ENCODE measurements at places on chromosomes 5 and 9.

DNA sequence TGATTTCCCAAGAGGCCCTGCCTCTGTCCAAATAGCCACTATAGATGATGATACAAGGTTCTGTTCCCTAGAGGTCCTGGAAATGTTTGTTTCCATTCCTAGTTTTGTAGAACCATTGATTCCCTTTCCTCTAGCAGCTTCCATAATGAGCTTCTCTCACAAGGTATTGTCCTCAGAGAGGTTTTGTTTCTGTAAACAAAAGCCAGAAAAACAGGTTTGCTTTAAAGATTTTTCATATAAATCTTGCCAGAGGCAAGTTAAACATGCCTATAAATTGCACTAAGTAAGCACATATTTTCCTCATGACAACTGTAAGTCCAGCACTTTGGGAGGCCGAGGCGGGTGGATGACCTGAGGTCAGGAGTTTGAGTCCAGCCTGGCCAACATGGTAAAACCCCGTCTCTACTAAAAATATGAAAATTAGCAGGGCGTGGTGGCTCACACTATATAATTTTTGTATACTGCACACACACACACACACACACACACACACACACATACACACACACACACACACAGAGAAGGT is 1787.7 kb downstream of the EFNA5 start:
- DNase-seq = no peak

- DNase-seq = no peak
Measured at GRCh38 chr5:104526866-104527265, 964.3 kb upstream of the NUDT12 start.

DNA sequence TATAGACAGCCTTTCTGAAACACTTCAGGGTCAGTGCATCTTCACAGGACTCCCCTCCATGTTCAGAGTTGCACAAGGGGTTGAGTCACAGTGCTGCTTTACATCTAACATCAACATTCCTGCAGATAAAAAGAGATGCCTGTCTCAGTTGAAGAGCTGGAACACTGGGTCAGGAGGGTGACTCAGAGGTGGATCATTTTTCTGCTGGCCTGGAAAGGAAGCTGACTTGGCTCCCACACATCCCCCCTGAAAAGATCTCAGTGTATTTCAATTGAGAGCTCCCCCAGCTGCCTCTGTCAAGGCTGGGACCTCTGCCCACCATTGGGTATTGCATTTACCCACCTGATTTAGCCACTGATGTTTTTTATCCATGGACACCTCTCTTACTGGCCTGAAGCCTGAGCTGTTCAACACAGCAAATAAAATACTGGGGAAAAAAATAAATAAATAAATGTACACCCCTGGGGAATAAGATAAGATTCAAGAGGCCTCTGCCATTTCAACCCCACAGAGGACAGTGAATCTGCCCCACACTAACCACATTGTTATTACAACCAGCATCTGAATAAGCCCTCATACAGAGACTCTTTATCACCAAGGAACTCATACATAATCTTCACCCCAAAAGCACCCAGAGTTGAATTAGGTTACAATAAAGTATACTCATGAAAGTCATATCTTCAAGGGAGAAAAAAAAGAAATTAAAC is 716.4 kb downstream of the SEMA5A start:
- peak; percentile 99 for DNase-seq

DNA sequence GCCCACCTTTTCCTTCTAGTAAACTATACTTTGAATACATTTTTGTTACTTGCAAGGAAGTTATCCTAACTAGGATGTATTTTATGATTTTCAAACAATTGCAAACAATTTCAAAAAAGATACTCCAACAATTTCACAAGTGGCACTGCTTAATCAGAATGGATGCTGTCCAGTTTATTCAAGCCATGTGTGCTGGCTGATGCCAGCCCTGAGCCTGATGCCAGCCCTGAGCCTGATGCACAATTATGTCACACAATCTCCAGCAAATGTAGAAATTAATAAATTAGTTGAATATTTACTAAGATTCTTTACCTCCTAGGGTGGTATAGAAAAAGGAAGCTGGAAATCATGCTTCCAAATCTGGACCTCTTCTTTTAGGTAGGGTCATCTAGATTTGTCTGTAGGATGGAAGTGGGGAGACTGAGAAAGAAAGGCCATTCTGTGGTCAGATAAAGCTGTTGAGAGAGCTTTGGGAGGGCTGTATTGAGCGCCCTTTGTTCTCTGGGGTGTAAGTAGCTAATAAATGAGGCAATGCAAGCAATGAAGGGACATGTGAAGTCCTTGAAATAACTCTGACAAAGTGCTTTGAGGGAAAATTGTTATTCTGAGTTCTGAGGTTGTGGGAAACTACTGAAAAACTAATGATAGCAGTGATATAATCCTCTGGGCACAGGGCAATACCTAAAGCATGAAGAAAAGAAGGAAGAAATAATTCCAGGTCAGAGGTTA is 5.8 kb upstream of the C6 start:
- peak; percentile 12 for DNase-seq

DNA sequence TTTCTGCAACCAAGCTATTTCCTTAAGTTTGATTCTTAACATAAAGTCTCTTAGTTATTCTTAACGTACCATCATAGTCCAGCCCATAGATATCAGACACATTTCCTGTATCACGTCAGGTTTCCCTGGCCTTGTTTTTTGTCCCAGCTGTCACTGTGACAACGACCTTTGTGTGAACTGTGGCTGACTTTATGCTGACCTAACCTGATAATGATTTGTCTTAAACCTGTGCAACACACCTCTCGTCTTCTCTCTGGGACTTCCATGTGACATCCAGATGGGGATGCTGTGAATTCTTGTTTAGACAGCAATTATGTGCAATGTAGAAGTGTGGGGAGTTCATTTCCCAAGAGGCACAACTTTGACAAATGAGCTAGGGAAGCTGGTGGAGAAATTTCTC is 662.8 kb downstream of the PTPRD start:
- DNase-seq = no peak

DNA sequence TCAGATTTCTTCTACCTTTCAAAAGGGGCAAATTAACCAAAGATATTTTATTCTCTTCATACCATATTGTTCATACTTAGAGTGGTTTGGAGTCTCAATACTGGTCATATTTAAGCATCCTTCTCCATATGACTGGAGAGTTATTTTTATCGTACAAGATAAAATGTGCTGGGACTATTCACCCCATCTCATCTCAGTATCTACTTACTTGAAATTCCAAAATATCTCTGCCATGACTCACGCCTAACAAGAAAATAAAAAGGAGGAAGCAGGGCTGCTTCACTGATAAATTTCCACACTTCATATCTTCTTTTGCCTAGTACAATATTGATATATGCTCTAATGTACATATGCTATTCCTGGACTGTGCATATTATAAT is 277.9 kb upstream of the CDH9 start:
- DNase-seq = peak; percentile 83

DNA sequence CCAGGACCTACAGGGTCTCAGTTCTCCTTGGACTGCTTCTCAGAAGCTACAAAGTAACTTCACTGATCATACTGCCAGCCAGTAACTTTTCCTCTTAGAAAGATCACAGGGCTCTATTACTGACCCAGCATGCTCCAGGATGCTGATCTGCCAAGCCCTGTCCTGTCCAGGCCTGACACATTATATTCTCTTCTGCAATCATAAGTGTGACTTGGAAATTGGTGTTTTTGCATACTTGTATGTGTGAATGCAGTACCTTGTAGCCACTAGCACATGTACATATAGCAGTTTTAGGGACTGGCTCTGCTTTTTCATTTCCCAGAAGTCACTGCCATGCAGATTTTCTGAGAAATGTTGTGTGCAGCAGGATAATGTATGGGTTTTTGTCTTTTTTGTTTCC is 40.1 kb upstream of the CCNH start:
- DNase-seq = no peak

- peak; percentile 72 for DNase-seq
Measured at GRCh38 chr5:87400305-87400899, 12.3 kb downstream of the CCNH start.

DNA sequence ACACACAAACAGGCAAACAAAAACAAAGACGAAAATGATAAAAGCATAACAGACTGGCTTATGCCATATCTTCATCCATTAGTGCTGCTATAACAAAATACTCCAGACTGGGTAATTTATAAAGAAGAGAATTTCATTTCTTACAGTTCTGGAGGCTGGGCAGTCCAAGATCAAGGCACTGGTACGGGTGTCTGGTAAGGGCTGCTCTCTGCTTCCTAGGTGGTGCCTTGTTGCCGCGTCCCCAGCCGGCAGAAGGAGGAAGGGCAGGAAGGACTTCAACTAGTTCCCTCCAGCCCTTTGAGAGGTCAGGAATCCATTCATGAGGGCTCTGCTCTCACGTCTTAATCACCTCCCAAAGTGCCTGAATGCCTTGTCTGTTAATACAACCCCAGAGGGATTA is 122.6 kb downstream of the BOD1 start:
- DNase-seq = no peak

DNA sequence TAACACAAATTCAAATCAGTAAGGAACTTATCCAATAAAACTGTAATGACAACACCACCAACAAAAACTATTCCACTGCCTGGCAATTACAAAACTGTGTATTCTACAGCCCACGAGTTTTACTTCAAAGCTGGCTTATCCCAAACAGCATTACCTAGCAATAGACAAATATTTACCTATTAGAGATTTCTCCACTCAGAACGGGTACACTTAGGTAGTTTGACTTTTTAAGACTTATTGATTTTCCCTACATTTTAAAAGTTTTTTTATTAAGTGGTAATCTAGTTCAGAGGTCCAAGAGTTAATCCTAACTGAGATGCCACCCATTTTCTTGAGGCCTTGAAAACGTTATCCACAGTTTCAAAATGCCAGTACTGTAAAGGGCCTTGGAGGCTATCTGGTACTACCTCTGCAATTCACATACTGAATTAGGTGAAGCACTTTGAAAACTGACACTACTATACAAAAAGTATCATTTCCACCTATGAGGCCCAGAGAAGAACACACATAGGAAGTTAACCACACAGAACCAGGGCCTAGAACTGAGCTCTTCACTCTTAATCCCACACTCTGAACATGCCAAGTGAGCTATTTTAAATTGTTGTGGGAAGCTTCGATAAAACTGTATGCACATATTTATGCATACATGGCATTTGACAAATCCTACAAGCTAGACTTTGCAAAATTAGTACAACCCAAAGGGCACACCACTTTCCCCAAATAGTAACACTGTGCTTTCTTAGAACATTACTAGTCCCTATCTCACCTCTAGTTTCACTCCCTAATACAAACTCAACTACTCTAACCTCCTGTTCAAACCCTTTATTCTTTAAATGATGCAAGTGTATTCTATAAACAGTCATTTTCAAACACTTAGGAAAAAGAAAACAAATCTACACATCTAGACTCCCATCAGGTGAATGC is 2.1 kb downstream of the NADK2 start:
- DNase-seq = no peak

DNA sequence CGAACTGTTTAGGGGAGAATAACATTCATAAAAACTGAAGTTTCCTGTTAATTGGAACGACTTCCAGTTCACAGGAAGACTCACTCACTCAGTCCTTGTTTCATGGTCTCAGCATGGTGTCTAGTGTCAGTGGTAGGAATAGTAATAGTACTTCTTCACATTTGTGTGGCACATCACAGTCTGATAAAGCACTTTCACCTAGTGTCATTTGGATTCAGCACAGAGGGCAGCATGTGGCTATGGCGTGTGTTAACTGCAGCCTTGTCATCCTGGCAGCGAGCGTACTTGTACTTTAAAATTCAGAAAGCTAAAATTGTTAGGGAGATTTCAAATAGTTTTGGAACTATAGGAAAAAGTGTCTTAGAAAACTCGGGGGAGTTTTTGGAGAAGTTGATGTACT is 72.4 kb downstream of the VCAN start:
- no peak for DNase-seq

DNA sequence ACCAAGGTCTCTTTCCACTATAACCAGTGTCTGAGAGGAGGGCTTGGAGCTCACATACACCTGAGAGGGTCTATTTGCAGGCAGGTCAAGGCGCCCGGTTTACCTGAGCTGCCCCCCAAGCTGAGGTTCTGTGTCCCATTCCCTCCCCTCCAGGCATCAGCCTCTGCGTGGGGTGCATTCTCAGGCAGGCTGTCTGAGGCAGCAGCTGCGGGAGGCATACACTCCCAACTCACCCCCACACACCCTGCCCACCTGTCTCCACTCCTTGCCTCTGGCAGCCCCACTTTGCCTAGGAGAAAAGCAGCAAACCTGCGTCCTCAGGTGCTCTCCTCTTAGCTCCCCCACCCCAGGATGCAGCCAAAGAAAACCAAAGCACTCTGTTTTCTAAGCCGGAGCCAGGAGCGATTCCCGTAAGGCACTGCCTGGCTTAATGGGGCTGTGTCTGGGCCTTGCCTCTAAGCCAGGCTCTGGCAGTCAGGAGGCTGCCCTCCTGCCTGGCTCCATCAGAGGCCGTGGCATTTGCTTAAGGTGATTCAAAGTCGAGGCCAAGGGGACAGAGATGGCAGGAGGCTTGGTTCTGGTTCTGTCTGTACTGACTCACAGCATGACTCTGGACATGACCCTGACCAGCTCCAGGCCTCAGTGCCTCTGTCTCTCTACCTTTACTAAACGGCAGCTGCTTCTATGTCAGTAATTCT is 139.2 kb upstream of the TRIM32 start:
- no peak for DNase-seq

DNA sequence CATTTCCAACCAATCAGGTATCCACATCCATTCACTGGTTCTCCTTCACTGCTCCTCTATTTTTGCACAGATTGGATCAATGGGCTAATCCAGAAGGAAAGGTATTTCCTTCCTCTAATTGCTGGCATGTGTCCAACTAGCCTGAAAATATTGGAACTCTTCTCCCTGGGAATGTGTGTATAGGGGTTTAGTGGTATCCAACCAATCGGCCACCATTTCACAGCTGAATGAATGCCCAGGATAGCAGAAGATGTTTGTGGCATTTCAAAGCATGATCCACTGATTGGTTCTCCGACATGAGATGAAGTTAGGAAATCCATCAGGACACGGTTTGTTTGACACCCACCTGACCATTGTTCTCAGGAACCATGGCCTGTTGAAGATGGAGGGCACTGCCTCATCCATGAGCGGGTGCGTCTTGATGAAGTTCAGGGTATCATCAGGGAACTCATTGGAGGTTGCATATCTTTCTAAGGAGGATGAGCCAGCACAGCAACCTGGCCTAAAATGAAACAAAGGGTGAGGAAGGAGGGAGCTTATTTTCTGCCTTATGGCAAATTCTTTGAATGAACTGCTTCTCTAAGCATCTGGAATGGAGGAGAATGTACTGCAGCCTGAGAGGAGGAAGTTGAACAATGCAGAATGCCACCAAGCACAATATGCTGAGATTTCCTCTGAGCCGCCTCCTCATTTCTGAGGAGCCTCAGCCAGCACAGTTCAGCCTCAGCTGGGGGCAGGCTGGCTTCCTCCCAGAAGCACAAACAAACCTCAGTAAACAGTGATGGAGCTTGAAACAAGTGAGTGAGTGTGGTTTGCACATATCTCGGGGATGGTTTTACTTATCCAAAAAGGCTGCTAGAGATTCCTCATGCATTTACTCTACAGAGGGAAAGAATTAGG is 94.6 kb downstream of the SEMA6A start:
- DNase-seq = peak; percentile 30

- DNase-seq = peak; percentile 65
Measured at GRCh38 chr9:136336156-136336870, 9.0 kb downstream of the GPSM1 start.
